HAP-1 (cell line): ENCODE measurements at places on chromosomes 11 and 22.

GRCh38 chr11:11722861-11723260 lies 101.1 kb upstream of the GALNT18 start:
- no peak for DNase-seq

DNA sequence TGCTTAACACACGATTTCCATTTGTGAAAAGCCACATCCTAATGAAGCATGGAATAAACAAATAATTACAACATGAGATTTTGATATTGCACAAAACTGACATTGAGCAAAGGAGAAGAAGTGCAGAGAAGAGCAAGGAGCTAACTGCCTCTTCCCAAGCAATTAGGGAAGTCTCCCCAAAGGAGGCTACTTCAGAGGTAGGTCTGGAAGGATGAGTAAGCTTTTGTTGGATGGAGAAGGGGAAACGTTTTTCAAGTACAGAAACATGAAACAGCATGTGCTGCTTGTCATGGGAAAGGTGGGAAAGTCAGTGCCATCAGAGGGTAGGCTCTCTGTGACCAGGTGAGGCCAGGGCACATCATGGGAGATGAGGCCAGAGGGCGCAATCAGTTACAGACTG lies 132.2 kb upstream of the SESN3 start:
- DNase-seq = no peak

DNA sequence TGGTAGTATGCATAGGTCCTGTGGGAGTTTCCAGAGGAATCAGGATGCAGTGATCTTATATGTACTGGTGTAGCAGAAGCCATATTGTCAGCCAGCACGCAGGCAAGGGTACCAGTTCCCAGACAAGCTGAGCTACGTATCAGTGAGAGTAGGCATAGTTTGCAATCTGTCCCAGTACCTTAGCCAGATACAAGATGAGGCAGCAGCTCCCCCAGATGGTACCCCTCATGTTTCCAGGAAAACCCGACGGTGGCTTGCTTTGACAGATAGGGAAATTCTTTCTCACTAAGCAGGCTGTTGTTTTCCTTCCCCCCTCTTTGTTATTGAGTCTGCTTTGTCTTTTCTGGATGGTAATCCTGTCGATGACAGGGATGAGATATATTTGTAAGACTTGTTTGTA lies 109.7 kb upstream of the RRM1 start:
- no peak for DNase-seq

- DNase-seq = no peak
These were observed 1.7 kb upstream of the OR52E5 start for GRCh38 chr11:5891216-5891800.

- DNase-seq = peak; percentile 85
These were observed 16.3 kb upstream of the SORL1 start for GRCh38 chr11:121435551-121436511.

GRCh38 chr11:67120881-67121710 lies 2.0 kb downstream of the KDM2A start:
- DNase-seq = no peak

DNA sequence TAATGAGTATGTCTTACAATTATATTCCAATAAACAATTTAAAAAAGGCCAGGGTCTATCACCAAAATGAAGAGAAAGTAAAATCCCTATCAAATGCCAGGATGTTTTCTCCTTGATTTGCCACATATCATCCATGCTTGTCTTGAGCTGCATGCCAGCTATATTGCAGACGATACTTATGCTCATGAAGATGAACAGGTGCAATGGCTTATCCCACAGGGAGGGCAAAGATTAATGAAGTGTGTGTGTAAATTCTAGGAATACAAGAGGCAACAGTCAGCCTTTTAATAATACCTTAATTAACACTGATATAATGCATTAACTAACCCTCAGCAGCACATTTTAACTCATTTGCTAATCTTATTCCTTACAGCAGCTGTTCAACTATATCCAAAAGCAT lies 850.5 kb downstream of the KCNA4 start:
- DNase-seq = no peak

- DNase-seq = no peak
These were observed 24.7 kb downstream of the ALG9 start for GRCh38 chr11:111846636-111847035.

GRCh38 chr22:32024796-32025195 lies 18.3 kb upstream of the SLC5A1 start:
- DNase-seq = no peak

- no peak for DNase-seq
These were observed 24.9 kb upstream of the SHISAL1 start for GRCh38 chr22:44337678-44338004.

GRCh38 chr22:22916215-22916951 lies 28.8 kb downstream of the IGLL5 start:
- no peak for DNase-seq

GRCh38 chr11:82832983-82833382 lies 67.2 kb downstream of the PRCP start:
- no peak for DNase-seq

GRCh38 chr22:48238966-48239365 lies 1476.5 kb downstream of the TBC1D22A start:
- no peak for DNase-seq
